ENCODE measurements at places on chromosomes 1 and 21. TPM values are rescaled to one million over a fixed set of nuclear protein-coding genes. Genes with fewer than 3 reads are reported as not detected.

SGIP1 gene
- 5.8 TPM for total RNA-seq

- no peak for DNase-seq
Measured at GRCh38 chr1:81574408-81574807, 226.3 kb upstream of the ADGRL2 start.

- DNase-seq: no peak
Measured at GRCh38 chr1:15627343-15627988, 10.2 kb downstream of the DDI2 start.

- no peak for DNase-seq
Measured at GRCh38 chr1:40890771-40891170, 28.6 kb upstream of the CITED4 start.

DNA sequence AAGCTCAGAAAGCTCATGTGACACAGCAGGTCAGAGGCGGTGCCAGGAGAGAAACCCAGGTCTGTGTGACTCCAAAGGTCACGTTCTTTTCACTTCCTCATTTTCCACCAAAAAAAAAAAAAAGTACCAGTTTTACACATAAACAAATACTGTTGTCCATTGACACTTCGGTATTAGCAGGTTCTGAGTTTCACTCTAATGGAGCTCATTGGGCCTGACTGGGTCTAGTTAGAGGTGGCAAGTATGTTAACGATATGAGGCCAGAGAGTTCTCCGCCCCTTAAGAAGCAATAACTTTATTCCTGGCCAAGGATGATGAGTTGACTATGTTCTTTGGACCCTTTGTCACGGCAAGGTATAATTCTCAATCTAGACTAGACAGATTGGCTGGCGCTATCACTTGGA, 30.0 kb upstream of the SDE2 start:
- DNase-seq: no peak

Measured in omental fat pad (tissue), 4 donors.